Stimulated activated CD8-positive, alpha-beta memory T cell treated with anti-CD3 and anti-CD28 coated beads, Interleukin-4, amount 100 ng/mL, for 1 hour (primary cell): ENCODE measurements at places on chromosomes 16 and 17.

GRCh38 chr17:4104506-4104905 is 38.3 kb downstream of the ZZEF1 start:
- DNase-seq = no peak

DNA sequence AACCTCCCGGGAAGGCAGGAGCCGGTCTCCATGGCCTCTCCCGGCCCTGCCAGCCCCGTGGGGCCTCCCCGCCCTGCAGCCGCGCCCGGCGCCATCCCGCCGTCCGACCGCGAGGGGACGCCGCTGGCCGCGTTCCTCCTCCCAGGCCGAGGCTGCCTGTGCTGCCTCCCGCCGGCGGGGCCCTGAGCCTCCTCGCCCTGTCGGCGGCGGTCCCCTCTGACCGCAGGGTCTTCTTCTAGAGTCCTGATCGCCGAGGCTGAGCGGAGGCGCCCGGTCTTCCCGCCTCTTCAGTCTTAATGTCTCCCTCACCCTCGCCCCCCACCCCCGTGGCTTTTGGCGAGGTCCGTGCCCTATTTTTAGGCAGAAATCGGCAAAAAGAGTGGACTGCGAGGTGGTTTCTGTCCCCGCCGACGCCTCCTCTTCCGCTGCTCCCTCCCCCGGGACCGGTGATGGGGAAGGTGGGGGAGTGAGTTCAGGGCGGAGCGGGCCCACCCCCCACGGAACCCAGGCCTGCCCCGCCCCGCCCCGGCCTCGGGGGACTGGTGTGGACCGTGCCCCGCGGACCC is 794 bp upstream of the CPNE7 start:
- DNase-seq = no peak

DNA sequence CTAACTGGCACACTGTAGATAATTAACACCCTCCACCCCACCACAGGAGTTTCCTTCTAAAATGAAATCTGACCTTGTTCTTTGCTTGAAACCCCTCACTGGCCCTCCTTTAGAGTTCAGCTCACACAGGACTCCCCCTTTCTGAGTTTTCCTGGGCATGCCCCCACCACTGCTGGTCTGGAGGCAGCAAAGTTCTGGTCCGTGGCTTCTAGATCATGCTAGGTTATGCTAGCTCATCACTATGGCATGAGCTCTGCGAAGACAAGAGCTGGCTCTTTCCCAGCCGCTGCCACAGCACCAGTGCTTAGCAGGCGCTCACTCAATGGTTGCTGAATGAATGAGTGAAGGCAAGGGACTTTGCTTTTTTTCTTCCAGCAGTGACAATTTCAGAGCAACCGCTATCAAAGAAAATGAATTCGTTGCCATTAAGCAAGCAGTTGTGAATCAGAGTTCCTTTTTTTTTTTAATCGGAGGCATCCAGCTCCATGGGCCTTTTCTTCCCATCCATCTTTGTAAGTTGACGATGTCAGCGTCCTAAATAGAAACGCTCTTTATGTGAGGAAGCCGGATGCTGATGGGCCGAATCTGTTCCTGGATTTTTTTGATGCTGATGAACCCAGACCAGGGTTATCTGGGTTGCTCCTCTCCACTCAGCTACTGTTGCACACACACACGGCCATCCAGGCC is 80.8 kb upstream of the NOL11 start:
- no peak for DNase-seq

DNA sequence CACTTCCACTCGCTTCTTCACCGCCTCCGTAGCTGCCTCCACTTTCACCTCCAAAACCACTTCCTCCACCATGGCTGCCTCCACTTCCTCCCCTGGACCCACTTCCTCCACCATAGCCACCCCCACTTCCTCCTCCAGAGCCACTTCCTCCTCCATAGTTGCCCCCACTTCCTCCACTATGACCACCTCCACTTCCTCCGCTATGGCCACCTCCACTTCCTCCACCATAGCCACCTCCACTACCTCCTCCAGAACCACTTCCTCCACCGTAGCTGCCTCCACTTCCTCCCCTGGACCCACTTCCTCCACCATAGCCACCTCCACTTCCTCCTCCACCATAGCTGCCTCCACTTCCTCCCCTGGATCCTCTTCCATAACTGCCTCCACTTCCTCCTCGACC is 4.5 kb downstream of the KRT9 start:
- DNase-seq = no peak

- DNase-seq = no peak
Measured at GRCh38 chr16:84995663-84996062, 15.7 kb downstream of the ZDHHC7 start.

- no peak for DNase-seq
Measured at GRCh38 chr17:74190154-74190553, 13.3 kb upstream of the RPL38 start.

GRCh38 chr16:17469741-17470181 is 999 bp downstream of the XYLT1 start:
- no peak for DNase-seq

GRCh38 chr17:82018152-82018988 is 4.3 kb downstream of the CENPX start:
- no peak for DNase-seq

- DNase-seq = no peak
Measured at GRCh38 chr16:23519282-23519681, 9.0 kb upstream of the GGA2 start.

- DNase-seq = no peak
Measured at GRCh38 chr17:44948315-44948795, 782 bp upstream of the KIF18B start.

DNA sequence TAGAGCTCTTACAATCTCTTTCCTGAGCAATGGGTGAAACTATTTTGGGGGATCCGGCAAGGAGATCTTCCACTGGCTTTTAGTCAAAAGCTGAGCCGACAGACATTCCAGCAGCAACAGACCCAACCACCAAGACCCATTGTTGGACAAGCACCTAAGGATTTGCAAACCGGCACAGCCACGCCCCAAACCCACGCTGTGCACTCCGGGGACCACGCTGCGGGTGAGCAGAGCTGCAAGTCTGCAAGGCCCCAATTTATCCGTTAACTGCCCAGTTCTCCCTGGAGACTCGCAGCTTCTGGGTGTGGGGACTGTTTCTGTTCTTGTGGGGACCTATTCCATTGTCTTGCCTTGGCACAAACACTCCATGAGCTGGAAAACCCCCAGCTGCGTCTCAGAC is 45.9 kb downstream of the C16orf95 start:
- DNase-seq = no peak

DNA sequence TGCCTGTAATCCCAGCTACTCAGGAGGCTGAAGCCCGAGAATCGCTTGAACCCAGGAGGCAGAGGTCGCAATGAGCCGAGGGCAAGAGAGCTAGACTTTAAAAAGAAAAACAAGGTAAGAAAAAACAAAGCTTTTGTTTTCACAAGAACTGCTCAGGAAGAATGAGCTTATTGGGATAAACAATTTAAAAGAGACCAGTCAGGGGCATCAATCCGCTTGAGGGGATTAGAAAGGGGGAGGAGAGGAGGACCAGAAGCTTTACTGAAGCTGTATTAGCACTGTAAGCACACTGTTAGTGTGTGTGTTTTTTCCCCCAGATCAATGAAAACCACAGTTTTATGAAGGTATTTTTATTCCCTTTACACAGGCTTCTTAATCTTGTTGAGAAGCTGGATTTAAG is 8.8 kb downstream of the TMEM170A start:
- no peak for DNase-seq

DNA sequence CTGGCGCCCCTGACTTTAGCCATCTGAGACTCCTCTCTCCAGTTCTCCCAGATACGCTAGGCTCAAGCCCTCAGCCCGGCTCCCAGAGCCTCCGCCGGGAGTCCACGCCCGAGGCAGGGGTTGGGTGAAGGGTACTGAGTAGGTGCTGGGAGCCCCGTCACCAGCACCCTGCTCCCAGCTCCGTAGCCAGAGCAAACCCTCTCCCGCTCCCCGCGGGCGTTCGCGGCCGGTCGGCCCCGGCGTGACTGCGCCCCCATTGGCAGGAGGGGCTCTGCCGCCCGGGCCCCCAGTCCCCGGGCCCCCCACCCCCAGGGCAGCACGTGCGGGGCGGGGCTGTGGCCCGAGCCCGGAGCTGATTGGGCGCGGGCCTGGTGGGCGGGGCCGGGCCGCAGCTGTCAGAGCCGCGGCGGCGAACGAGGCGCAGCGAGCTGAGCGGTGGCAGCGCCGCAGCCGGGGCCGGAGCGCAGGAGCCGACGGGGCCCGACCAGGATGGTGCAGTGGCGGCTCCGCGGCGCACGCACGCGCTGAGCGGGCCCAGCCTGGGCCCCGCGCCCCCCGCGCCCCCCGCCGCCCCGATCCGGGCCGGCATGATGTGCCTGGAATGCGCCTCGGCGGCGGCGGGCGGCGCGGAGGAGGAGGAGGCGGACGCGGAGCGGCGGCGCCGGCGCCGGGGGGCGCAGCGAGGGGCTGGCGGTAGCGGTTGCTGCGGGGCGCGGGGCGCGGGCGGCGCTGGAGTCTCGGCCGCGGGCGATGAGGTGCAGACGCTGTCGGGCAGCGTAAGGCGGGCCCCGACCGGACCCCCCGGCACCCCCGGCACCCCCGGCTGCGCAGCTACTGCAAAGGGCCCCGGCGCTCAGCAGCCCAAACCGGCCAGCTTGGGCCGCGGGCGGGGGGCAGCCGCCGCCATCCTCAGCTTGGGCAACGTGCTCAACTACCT is at the start of gene SPNS2:
TSS of gene SPNS2 (plus strand) at position 421 of the 937 bp plus-strand sequence. CDS start at position 588, 167 bp downstream.
- DNase-seq = no peak

DNA sequence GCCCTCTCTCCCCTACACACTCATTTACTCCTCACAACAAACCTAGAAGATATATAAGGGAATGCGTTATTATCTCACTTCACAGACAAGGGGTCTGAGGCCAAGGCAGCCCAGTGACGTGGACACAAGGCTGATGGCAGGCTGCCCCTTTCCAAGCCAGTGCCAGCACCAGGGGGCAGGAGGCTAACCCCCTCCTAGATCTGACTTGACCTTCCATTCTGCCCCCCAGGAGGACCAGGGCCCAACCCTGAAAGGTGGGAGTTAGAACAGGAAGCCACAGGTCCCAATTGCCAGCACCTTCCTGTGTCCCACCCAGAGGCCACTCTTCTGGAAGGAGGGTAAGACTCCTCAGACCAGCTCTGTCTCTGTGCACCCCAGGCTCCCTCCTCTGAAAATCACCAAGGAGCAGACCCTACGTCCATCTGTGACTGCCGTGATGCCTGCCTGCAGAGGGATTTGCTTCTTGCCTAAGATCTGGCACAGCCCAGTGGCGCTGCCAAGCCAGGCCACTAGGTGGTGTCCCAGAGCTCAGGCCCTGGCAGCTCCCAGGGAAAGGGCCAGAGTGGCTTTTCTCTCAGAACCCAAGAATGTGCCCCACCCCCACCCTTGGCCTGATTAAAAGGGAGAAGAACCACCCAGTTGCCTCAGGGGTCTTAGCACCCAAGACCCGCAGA is 42.4 kb upstream of the MRPS23 start:
- peak; percentile 61 for DNase-seq

DNA sequence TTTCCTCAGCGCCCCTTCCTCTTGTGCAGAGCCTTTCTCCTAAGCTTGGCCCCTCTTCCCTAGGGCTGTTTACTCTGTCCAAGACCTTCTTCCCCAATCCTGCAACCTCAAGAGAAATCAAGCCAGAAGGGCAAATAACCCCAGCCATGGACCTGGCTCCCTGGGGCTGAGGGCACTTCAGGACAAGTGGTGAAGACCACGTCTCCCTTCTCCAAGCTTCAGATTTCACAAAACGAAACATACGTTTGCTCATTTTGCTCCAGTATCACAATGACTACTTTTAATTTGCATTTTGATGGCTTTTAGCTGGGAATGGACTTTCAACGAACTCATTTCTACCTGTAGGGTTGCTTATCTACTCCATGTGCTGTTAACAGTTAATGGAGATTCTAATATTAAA is 139.8 kb upstream of the CACNG5 start:
- DNase-seq = no peak

- peak; percentile 37 for DNase-seq
Measured at GRCh38 chr17:36148559-36149295, 27.7 kb downstream of the TBC1D3B start.

DNA sequence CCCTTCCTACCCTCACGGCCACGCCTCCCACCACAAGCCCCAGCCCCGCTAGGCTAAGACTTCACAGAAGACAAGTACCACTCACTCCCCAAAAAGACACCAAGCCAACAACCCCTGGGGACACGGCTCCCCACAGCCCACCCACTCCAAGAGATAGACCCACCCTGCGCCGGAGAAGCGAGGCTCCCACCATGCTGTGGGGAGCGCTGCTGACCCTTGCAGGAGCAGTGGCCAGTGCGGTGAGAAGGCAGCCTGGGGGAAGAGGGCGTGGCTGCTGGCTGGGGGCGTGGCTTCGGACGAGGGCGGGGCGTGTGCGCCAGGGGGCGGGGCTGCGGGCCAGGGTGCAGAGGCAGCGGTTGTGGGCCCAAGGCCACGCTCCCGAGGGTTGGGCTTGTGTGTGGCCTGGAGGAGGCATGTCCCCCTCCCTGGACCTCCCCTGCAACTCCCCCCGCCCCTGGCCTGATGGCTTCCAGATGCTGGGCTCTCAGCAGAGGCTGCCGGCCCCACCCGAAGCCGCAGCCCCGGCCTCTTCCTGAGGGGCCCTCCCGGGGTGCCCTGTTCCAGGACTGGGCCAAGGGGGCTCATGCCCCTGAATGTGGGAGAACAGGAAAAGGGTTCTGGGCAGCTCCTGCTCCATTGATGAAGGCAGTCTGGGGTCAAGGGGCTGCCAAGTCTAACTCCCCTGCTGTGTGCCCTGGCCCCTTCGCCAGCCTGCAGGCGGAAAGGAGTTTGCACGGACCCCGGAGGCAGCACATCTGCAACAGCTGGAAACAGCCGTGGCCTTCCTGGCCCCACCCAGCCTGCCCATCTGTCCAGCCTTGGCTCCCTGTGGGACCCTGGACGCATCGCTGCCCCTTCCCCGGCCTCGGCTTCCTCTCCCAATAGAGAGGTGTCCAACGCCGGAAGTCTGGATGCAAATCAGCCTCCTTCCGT is 9.1 kb downstream of the TFAP4 start:
- no peak for DNase-seq

- no peak for DNase-seq
Measured at GRCh38 chr17:68790931-68791330, 164.3 kb downstream of the ABCA8 start.
